Activated naive CD4-positive, alpha-beta T cell treated with anti-CD3 and anti-CD28 coated beads, Interleukin-2, amount 50 U/mL, for 72 hours (primary cell): ENCODE measurements at places on chromosomes 1 and 21. TPM values are rescaled to one million over a fixed set of nuclear protein-coding genes. Genes with fewer than 3 reads are reported as not detected.

Gene CRYZ
- 27.9 TPM for total RNA-seq

Gene CELA2A
- not detected for total RNA-seq

Gene KRTAP10-2
- total RNA-seq, result not detected

Gene C2CD2
- 24.7 TPM for total RNA-seq

Gene GPR157
- total RNA-seq, result 9.1 TPM

Gene TNFRSF8
- total RNA-seq, result 41.5 TPM

Gene THEM5
- total RNA-seq, result not detected

Gene PPP1R8
- 28.3 TPM for total RNA-seq

Gene TTC34
- total RNA-seq, result 1.3 TPM

Gene KRTAP19-1
- total RNA-seq, result not detected
